PC-9 (cell line): ENCODE measurements at places on chromosomes 4 and X. TPM values are rescaled to one million over a fixed set of nuclear protein-coding genes. Genes with fewer than 3 reads are reported as not detected.
A peak's percentile ranks its signal among the peaks of the same experiment; 100 is the strongest.

DNA sequence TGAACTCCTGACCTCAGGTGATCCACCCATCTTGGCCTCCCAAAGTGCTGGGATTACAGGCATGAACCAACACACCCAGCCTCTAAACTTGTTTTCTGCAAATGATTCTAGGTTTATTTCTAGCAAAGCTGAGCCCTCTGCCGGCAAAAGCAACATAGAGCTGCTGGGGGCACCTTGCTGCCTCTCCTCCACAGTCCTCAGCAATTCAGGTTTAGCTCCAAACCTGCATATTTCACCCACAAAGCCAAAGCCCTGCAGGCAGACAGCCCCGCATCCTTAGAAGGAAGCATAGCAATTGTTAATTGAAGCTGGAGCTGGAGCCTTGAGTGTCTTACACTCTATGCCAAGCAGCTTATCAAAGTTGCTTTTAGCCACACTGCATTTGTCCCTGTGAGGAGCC, 24.9 kb upstream of the OCIAD2 start:
- no peak for DNase-seq

GRCh38 chr4:183407128-183407585, 37.3 kb upstream of the CDKN2AIP start:
- DNase-seq = peak; percentile 40

DNA sequence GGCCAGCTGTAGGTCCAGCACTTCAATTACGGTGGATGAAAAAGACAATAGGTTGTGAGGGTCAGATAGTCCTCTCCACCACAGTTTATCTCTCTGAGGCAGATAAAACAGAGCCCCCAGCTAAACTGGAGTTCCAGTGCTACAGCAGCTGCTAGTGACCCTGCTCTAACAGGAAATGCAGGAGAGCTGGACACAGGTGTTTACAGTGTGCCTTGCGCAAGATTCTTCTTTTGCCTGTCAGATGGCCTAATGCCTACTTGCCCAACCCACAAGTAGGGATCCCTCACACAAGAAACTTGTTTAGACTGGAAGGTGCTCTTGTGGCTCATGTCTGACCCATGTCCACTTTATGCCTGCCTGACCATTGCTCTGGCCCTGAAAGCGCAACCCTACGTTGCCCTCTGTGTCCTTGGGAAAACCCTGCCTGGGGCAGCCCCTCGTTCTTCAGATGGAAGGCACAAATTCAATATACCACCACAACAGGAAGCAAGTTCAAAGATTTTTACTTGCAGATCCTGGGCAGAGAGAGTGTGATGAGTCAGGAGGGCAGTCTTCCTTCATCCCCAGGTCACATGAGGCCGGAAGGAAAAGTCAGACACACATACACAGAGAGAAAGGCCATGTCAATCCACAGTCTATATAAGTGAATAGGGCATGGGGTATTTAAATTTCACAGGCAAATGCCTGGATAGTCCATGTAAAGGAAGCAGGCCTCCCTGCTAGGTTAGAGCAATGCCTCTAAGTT, 105.1 kb upstream of the ADGRL3 start:
- DNase-seq = peak; percentile 21

GRCh38 chr4:166422475-166422874, 549.4 kb downstream of the TLL1 start:
- DNase-seq = no peak

- DNase-seq = no peak
Measured at GRCh38 chr4:54363037-54363436, 133.9 kb downstream of the PDGFRA start.

DNA sequence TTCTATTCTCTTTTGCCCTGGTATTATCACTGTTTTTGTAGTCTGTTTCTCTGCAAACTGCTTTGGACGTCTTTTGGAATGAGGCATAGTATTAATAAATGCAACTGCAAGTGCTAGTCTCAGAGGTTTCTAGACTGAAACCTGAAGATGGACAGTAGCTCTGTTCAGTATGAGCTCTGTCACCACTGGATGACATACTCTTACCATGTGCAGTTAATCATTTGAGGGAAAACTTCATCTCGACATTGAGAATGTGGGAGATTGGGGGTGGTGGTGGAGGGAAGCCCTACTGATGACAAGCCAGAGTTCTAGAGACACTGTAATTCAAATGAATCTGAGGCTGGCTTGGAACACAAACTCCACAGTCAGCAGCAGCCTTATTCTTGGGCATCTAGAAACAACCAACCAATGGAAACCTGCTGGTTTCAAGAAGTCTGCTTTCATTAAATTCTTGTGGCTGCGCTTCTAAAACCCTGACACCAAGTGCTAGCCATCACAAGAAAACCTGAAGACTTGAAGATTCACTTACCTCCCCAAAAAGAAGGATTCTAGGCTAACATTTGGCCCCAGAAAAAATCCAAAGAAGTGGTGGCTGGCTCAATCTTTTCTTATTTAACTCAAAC, 161.7 kb downstream of the RASL11B start:
- DNase-seq = no peak

Gene CLNK
- total RNA-seq = not detected in 2 replicates

Gene FAM149A
- 0.26 and 0.80 TPM in 2 replicates for total RNA-seq

Gene IQCM
- total RNA-seq = not detected in 2 replicates

Gene SMIM43
- total RNA-seq = not detected in 2 replicates

DNA sequence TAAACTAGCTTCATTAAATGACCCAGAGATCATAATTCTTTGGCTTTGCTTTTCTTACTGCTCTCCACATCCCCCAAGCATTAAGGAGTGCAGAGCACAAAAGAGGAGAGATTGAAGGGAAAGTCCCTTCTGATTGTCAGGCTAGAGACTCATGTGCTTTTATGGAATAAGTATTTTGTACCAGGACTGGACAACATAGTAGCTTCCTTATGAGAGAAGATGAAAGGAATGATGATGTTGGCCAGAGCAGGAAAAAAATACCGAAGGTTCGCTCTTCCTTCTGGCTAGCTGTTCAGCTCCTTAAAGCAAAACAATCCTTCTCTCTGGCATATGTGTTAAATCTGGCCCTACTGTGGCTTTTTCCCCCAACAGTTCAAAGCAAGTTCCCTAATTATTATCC, 53.1 kb downstream of the HOPX start:
- DNase-seq = no peak

DNA sequence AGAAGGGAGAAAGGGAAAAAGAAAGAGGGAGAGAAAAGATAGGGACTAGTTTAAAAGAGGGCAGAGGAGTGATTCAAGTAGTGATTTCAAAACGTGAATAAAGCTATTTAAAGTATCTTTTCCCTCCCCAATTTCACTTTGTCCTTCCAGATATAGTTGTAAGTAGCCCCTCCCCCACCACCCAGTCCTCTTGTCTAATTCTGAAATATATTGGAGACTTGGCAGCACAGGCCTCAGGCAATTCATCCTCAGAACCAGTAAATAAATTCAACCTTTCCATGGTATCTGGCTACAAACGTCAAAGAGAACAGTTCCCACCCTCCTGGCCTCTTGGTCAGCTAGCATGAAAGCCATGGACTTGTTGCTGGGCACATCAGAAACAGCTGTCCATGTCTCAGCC, 169.5 kb upstream of the SCML1 start:
- DNase-seq = no peak

DNA sequence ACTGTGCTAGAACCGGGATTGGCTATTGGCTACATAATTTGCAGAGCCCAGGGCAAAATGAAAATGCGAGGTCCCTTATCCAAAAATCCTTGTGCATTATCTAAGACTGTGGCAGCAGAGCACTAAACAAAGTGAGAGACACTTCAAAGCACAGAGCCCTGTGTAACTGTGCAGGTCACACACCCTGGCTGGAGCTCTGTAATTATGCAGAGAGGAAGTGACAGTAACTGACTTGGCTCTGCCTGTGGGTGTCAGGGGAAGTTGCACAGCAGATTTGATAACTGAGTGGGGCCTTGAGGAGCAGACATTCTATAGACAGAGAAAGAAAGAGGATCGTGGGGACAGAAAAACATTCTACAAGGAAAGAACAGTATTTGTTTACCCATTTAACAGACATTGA, 173.5 kb upstream of the FMR1 start:
- no peak for DNase-seq

GRCh38 chr4:100929758-100930157, 411.9 kb upstream of the EMCN start:
- DNase-seq = no peak

GRCh38 chr4:44861756-44862155, 135.4 kb upstream of the GNPDA2 start:
- DNase-seq = no peak

DNA sequence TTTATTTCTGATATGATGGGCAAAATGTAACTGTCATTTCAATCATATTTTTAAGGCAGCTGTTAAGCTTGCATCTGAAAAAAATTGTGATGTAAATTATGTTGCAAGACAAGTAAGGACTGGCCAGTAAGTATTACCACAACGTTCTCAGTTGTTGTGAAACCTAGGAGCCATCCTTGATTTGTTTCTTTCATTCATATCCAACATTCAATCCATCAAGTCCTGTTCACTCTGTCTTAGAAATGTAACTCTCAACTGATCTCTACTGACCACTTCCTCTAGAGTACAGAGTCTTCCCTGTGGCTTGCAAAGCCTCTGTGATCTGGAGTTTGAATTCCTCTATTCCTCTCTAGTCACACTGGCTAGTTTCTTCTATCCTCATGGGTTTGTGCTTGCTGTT, 161.4 kb upstream of the MAD2L1 start:
- DNase-seq = no peak

Gene DGAT2L6
- total RNA-seq = not detected in 2 replicates

- DNase-seq = no peak
Measured at GRCh38 chr4:149531861-149532260, 283.8 kb downstream of the IQCM start.

GRCh38 chrX:40171513-40172400, 74.0 kb upstream of the BCOR start:
- no peak for DNase-seq

DNA sequence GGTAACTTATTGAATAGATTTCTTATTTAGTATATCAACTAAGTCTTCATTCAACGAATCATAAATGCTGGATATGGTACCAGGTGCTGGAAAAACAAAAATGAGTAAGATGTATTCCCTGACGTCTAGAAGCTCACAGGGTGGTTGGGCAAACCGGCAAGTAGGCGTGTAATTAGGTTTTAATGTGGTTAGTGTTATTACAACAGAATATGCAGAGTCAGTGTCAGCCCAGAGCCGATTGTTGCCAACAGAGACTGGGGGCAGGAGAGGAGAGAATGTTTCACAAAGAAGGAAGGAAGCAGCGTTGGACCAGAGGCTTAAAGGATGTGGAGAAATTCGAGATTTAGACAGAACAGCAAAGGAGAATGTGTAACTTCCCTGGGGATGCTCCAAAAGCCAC, 111.7 kb downstream of the TENM3 start:
- no peak for DNase-seq

Gene FRG2
- total RNA-seq = not detected in 2 replicates

- no peak for DNase-seq
Measured at GRCh38 chr4:143405075-143405730, 68.5 kb downstream of the GAB1 start.

DNA sequence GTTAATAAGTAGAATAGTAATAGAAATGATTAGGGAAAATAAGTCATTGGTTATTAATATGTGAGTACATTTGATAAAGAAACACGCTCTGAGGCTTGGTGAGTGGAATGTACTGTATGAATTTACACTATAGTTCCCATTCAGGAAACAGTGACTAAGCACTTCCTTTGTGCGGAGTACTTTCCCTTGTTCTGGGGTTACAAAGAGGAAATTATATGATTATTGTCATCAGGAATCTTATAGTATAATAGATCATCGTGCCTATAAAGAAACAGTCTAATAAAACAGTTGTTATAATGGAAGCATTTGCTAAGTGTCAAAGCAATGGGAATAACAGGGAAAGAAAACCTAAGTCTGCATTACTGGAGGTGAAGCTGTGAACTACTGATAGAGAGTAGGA, 138.0 kb downstream of the RPA4 start:
- DNase-seq = no peak

Gene PABPC4L
- total RNA-seq = 0.88 and 0.96 TPM in 2 replicates

Gene GCNA
- total RNA-seq = 0.48 and 1.4 TPM in 2 replicates

DNA sequence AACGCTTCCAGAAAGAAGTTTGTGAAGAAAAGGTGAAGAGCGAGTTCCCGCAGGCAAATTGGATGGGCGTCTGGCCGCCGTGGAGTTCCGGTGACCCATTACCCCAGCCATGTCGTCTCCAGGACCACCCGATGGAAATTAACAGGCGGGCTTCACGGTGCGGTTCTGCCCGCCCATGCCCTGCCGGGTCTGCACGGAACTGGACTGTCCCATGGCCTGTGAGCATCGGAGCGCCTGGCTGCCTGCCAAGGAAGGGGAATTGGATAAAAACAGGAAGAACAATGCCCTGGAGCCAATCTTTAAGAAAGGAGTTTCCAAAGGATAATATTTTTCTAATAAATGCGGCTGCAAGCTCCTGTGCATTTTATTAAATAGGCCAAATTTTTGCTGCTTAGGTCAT, 319.8 kb upstream of the SLC7A11 start:
- no peak for DNase-seq

DNA sequence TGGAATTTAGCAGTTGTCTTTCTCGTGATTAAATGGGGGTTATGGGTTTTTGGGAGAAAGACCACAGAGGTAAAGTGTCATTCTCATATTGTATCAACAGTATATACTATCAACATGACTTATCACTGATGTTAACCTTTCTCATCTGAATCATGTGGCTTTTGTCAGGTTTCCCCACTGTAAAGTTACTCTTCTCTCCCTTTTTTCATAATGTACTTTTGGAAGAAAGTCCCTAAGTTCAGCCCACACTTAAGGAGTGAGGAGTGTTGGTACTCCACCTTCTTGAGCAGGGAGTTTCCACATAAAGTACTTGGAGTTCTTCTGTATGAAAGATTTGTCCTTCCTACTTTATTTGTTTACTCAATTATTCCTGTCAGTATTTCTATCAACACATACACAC, 169.9 kb downstream of the ZNF330 start:
- DNase-seq = no peak

DNA sequence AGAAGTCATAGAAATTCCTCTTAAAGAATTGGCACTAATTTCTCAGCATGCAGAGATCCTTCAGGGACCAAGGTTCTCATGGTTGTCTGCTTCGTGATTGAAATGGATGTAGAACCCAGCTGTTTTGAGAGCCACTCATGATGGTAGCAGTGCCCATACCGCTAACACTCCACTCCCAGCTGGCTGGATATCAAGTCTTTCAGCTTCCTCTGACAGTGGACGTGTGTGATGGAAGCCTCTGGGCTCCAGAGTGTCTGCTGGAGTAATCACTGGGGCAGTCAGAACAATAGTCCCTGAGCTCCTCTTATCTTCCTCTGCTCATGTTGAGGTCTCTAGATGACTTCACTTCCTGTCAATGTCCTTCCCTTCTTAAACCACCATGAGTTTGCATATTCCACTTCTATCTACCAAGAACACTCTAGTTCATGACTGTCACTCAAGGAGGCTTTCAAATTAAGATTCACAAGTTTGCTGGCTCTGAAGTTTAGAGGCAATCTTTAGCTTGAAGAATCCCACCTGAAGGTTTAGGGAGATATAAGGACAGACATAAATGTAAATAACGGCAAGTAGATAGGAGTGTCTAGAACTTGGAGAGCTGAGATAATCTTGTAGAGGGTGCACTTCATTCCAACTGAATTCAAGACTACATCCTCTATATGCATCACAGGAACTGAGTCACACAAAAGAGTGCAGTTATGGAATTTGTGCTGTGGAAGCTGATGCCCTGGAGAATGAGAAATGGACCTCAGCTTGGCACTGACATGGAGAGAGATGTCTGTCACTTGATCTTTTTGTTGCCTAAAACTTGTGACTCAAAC, 64.5 kb upstream of the WDR1 start:
- DNase-seq = no peak
